ENCODE measurements at places on chromosomes 3 and 15.

- DNase-seq, result peak; percentile 42
Observed at GRCh38 chr3:13420045-13420830, at the start of gene NUP210. Gene NUP210, minus strand, starts transcription at chr3:13420322. Its CDS starts 96 bp downstream, at chr3:13420226.

DNA sequence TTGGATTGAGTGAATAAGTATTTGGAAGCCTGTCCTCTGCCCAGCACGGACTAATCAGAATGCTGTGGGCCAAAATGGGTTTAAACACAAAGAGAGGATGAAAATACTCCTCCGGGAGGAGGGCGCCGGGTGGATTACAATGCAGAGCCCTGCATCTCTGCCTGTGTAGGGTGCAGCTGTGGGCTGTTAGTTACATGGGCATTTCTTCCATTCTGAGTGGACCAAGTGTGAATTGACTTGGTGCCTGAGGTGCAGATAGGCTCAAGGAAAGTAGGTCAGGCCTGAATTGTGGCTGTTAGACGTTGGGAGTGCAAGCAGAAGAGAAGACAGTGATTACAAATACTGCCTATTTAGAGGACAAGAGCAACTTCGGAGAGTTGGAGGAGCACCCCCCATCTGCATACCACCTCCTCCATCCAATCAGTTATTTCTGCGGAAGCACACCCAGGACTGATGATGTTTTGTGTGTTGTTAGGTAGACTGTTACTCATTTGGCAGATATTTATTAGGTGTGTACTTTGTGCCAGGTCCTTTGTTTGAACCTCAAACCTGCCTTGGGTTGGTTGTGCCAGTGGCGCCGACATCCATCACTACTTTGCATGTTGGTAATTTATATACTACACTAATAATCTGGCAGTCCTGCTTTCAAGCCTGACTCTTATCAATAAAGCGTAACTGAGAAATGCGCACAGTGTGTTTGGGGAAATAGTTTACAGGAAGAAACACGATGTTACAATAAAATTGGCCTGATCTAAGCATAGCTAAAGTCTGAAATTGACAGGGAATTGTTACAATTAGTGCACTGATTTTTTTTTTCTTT, 33.0 kb downstream of the PTPRG start:
- DNase-seq, result no peak

- DNase-seq, result no peak
Observed at GRCh38 chr15:34621675-34622074, 38.2 kb upstream of the GOLGA8B start.

GRCh38 chr3:115325539-115325938, 178.5 kb upstream of the ZBTB20 start:
- DNase-seq, result no peak

DNA sequence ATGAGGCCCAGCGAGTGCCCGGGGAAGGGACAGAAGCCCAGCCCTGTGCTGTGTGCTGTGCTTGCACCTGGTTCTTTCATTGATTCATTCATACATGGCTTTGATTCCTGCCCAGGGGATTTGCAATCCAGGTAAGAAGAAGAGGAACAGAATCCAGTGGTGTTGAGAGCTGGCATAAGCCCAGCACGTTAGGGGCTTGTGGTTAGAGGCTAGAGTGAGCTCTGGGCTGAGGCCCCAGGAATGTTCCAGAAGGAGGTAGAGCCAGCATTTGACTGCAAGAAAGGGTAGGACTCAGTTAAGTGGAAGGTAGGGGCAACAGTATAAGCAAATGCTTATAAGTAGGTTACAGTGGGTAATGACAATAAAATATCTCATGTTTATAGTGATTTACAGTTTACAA, 2.3 kb downstream of the VWA5B2 start:
- DNase-seq, result no peak

GRCh38 chr3:66396161-66396760, 104.6 kb downstream of the LRIG1 start:
- DNase-seq, result no peak

DNA sequence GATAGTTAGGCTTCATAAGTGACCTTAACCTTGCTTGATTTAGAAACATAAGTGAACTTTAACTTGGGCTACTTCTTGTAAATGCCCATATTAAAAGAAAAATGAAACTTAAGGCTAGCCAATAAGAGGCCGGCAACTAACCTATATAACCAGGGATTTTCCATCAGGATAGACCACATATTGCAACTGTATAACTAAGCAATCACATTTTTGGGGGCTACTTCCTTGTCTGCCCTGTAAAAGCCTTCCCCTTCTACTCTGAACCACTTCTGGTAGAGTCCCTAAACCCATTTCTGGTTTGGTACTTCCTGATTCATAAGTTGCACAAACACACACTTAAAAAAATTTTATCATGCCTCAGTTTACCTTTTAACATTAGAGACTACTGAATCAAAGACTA, 150.9 kb upstream of the UBE2E2 start:
- no peak for DNase-seq

- DNase-seq, result no peak
Observed at GRCh38 chr3:13078163-13078905, 5.1 kb upstream of the IQSEC1 start.

- no peak for DNase-seq
Observed at GRCh38 chr15:88917760-88918159, 4.6 kb upstream of the MFGE8 start.

DNA sequence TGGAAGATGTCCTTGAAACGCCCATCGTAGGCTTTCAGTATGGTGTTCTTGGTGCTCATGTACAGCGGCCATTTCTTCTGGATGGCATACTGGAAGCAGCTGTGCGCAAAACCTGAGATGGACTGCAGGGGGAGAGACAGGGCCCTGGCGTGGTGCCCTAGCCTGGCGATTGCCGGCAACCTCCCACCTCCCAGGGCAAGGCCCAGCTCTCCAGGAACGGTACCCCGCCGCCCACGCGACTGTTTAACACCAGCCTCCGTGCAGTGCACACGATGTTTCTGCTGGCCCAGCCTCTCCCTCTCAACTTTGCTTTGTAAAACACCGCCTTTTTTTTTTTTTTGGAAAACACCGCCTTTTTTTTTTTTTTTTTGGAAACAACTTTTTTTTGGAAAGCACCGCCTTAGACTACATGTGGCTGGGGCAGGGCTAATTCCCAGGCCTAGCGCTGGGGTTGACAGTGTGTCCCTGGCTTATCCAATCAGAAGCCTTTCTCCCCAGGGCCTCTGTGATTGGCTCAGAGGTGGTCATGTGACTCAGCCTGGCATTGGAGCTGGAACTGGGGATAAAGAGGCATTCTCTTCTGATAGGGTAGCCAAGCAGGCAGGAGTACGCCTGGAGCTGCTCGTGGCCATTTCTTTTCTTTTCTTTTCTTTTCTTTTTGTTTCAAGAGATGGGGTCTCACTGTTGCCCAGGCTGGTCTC, 14.7 kb downstream of the IDH2 start:
- no peak for DNase-seq

GRCh38 chr3:134336587-134336986, 37.7 kb downstream of the AMOTL2 start:
- no peak for DNase-seq

DNA sequence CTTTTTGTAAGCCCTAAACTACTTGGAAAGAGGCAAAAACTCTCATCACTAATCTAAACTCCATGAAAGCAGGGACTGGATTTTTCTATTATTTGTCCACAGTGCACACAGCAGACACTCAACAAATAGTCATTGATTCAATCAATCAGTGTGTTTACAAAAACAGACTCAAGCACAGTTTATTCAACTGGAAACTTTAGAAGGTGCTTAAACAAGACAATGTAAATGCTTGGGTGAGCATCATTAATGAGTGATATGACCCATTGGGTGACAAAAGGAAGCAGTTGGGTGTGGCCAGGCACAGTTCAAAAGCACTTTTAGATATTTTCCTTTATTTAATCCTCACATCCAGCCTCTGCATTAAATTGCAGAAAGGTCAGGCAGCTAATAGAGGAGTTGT, 32.0 kb upstream of the PPP4R2 start:
- DNase-seq, result no peak

DNA sequence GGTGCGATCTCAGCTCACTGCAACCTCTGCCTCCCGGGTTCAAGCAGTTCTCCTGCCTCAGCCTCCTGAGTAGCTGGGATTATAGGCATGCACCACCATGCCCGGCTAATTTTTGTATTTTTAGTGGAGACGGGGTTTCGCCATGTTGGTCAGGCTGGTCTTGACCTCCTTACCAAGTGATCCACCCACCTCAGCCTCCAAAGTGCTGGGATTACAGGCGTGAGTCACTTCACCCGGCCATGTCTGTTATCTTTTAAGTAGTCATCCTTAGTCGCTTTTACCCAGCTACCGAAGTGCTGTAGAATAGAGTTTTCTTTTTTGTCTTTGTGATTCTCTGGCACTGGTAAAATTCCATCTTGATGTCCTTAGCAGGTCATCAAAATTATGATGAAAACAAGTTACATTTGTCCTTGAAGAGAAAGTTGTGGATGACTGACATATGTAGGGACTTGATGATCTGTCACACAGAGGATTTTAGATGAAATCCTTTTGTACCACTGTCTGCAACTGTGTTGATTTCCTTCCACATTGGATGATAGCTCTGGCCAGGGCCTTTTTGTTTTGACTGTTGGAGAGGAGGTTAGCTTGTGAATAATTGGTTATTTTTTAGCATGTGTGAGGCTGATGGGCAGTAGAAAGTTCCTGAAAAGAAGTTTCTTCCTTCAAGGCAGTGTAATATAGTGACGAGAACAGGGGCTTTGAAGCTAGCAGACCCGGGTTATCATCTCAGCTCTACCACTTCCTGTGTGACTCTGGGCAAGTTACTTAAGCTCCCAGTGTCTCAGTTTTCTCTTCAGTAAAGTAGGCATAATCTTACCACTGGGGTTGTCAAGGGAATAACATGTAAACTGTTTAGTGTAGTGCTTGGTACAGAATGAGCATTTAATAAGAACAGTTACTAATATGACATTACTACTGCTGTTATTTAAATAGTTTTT, 18.8 kb downstream of the ATG7 start:
- DNase-seq, result no peak

DNA sequence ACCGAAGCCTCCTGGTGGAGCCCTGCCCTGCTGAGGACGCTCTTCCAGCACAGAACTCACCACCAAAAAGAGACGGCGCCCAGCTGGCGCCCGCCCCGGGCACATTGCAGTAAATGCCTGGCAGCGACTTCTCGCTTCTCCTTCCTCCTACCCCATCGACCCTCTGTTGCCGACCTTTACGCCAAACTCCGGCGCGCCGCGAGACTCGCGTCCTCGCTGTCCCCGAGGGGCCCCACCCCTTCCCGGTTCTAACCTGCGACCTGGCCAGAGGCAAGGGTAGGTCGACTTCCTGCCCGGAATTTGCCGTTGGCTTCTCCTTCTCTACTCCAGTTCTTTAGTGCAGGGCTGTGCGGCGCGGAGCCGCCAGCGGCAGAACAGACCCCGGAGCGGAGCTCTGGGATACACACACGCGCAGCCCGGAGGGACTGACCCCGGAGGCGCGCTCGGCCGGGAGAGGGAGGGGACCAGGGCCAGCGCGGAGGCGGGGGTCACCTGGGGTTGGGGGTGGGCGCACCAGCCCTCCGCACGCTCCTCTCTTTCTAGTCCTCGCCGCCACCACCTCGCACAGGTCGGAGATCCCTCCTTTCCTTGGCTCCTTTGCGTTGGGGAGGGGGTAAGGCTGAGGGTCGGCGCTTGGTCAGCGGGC, 226.6 kb upstream of the AZI2 start:
- no peak for DNase-seq

DNA sequence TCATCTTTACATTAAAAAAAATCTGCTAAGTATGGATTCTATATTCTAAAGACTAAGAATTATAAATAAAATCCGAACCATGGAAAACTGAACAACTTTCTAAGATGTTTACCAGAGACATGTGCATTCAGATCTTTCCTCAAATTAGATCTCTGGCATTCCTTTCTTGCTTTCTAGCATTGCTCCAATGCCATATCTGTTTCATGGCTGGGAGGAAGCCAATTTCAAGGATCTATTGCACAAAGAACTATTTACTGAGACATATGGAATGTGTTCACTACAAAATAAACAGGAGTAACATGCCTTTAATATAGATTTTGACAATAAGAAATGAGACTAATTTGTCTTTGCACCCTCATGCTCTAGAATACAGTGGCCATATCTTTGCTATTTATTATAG, 45.1 kb upstream of the NANOGP8 start:
- no peak for DNase-seq

Data from activated CD4-positive, alpha-beta T cell treated with anti-CD3 and anti-CD28 coated beads for 24 hours (primary cell).